Stimulated activated CD8-positive, alpha-beta memory T cell treated with anti-CD3 and anti-CD28 coated beads, Interleukin-7, amount 100 ng/mL, for 24 hours (primary cell): ENCODE measurements at places on chromosomes 12 and 14.

DNA sequence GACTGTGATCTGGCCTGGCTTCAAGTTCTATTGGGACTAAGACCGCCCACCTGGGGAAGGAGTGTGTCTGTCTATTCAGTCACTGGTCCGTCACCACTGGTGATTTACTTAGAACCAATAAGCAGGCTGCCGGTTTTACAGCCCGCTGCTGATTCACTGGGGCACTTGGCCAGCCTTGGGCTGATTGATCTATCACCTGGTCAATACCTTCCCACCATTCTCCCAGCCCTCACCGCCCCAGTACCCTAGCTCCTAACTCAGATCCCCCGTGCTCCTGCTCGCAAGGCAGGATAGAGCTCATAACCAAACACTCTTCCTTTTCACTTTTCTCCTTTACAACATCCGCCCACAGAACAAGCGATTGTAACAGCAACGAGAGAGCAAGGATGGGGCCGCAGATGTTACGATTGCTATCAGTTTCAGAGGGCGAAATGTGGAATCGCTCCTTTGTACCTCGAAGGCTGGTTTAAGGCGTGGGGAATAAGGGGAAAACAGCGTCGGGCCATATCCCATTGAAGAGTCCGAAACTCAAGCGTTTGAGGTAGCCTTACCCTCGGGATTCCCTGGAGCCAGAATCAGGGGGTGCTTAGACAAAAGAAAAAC is 672 bp downstream of the RDH11 start:
- DNase-seq: peak; percentile 45

GRCh38 chr12:34016361-34016760 is 5.9 kb upstream of the ALG10 start:
- DNase-seq: no peak

GRCh38 chr12:104499668-104500332 is 43.1 kb downstream of the CHST11 start:
- no peak for DNase-seq

DNA sequence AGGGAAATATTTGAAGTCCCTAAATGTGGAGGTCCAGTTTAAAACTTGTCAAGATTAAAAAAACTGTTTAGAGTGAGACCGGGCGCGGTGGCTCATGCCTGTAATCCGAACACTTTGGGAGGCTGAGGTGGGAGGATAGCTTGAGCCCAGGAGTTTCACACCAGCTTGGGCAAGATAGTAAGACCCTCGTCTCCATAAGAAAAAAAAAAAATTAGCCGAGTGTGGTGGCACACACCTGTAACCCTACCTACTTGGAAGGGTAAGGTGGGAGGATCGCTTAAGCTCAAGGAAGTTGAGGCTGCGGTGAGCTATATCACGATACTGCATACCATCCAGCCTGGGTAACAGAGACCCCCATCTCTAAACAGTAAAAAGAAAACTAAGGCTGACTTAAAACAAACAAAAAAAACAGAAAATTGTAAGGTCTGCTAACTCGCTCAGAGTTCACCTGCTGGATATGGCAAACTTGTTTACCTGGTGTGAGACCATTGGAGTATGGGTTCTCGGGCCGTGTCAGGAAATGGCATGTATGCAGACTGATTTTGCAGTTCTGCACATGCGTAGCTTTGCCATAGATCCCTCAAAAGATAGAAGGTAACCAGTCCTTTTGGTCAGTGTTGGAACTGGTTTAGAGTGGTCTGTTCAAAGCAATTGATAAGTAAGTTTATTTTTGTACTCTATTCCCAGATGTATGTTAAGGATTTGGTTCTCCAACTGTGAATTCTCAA is 2.1 kb downstream of the RNF10 start:
- DNase-seq: no peak

- no peak for DNase-seq
Measured at GRCh38 chr12:109650808-109651207, 62.8 kb upstream of the FAM222A start.

GRCh38 chr14:23301969-23302289 is 730 bp downstream of the PPP1R3E start:
- DNase-seq: no peak

- no peak for DNase-seq
Measured at GRCh38 chr12:4745249-4745648, 25.0 kb downstream of the GALNT8 start.

- DNase-seq: no peak
Measured at GRCh38 chr14:74019408-74020137, 424 bp downstream of the BBOF1 start.

DNA sequence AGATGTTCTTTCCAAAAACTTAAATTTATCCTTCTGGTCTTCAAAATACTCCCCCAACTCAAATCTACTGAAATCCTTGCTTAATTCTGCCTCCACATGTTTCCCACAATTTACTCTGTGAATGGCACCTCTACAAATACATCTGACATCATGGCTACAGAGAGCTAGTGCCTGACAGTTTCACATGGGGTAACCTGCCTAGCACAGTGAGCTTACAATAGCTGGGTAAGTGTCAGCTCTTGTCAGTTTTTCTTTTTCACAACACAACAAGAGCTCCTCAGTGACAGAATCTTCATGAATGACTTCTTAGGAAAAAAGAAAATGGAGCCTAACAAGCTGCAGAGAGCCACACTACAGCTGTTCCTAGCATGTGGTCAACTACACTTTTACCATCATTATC is 54.4 kb downstream of the NIN start:
- no peak for DNase-seq

DNA sequence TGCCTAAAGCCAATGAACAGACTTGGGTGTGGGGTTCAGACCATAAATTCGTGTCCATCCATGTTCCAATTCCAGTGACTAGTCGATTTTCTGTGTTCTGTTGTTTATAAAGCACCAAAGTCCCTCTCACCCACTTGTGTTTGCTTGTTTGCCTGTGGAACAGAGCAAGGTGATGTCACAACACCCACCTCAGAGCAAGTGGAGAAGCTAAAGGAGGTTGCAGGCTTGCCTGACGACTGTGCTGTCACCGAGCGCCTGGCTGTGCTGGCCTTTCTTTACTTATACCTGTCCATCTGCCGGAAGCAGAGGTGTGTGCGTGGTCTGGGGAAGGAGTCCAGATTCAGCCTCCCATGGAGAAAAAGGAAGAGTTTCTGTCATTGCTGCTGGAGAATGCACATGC is 6.0 kb downstream of the MVK start:
- no peak for DNase-seq

GRCh38 chr12:123859035-123859434 is 96.9 kb downstream of the DNAH10 start:
- no peak for DNase-seq

DNA sequence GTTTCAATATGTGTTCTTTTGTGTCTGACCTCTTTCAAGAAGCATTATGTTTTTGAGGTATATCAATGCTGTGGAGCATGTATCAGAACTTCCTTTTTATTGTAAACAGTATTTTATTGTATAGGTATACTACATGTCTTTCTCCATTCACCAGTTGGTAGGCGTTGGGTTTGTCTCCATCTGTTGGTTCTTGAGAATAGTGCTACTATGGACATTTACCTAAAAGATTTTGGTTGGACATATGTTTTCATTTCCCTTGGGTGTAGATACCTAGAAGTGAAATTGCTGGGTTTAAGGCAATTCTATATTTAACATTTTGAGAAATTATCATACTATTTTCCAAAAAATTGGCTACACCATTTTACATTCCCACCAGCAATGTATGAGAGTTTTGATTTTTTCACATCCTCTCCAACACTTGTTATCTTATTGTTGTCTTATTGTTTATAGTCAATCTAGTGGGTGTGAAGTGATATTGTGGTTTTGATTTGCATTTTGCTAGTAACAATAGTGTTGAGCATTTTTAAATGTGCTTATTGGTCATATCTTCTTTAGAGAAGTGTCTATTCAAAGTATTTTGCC is 409.2 kb downstream of the IPO8 start:
- DNase-seq: no peak

DNA sequence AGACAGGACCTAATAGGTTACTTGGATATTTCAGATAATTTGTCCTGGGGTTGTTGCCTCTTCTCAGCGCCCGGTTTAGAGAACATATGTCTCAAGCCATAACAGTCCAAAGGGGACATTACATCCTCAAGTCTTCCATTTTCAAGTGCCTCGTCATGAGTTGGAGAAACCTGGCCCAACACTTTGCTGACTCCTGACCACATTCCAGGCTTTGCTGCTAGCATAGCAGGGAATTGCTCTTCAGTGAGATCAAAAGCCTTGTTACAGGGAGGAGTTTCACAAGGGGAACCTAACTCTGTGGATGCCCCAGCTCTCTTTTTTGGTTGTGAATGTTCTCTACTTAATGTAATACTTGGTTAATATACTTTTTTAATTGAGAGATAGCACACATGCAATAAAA is 8.2 kb upstream of the MMP19 start:
- DNase-seq: no peak

DNA sequence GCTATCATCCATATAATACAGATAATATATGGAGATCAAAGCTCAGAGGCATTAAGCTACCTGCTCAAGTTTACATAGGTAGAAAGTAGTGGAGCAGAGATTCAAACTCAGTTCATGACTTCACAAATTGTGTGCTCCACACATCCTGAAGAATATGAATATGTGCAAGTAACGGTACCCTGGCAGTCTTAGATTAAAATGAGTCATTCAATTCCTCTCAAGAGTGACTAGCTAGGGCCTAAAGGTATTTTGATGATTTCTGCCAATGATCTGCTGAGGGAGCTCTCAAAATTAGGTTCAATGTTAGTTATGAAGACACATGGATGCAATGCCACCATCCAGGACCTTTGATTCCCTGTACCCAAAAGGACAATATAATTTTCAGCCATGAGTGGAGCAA is 58.9 kb downstream of the GRIP1 start:
- no peak for DNase-seq

DNA sequence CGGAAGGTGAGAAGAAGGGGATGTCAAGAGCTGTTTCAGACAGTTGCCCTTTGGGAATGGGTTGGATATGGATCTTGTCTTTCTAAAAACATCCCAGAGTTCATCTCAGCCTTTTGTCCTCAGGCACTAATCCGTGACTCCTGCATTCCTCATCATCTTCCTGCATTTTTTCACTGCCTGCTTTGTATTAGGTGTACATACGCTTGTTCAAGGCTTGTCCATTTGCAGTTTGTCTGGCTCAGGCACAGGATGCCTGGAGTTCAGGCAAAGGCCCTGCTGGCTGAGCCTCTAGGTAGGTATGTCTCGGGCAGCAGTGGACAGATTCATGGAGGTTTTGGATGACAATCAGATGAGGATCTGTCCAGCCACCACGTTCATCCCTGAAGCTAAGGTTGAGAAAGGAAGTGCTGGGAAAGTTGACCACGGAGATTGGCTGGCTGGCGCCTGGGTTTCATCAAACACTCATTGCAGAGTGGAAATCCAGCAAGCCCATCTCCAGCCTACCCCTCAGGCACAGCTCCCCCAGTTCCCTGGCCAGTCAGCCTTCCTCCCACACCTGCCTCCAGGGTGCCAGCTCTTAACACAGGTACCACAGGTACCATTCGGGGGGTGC is 12.4 kb upstream of the TMEM106C start:
- DNase-seq: no peak

DNA sequence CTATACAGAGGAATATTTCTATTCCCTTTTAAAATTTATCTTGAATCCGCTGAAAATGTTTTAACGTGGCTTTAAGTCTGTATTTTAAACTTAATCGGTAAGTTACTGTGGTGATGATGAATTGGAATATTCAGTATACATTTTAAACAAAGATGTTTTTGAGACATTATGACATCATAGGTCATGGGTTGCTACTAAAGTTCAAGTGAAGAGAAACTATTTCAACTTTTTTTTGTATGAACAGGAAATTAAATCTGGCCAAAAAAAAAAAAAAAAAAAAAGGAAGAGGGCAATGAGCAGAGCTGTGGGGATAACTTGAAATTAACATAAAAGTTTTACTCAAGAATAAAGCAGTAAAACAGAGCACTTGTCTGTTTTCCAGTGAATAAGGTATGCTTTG is 109.0 kb downstream of the PLEKHA5 start:
- DNase-seq: no peak

- DNase-seq: no peak
Measured at GRCh38 chr12:92466391-92467305, 236.1 kb upstream of the PLEKHG7 start.

- DNase-seq: no peak
Measured at GRCh38 chr14:22399776-22400175, 189.2 kb downstream of the DAD1 start.

GRCh38 chr12:93684716-93685115 is 7.5 kb downstream of the CRADD start:
- DNase-seq: no peak

GRCh38 chr12:14157088-14157747 is 175.8 kb upstream of the GRIN2B start:
- DNase-seq: no peak

GRCh38 chr14:93824518-93825234 is 36.4 kb upstream of the PRIMA1 start:
- DNase-seq: no peak

- no peak for DNase-seq
Measured at GRCh38 chr12:132163041-132163910, 19.0 kb downstream of the NOC4L start.

DNA sequence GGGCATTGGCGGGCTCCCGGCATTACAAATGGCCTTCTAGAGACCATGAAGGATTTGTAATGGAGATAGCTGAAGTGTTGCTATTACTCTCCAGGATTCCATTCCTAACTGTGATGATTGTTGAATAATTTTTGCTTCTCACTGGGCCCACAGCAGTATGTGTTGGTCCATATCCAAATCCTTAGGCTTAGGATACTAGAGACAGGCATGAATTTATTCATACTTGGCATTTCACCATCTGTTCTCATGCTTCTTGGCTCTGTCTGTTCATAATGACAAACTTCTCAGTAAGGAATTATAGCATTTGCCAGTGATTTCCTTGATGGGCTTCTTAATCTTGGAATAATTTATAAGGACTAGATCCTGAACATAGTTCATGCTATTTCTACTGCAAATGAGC is 832.9 kb downstream of the C12orf50 start:
- no peak for DNase-seq

GRCh38 chr14:80638620-80639515 is 302.7 kb downstream of the CEP128 start:
- DNase-seq: no peak
